ENCODE measurements at places on chromosomes 1 and 21. TPM values are rescaled to one million over a fixed set of nuclear protein-coding genes. Genes with fewer than 3 reads are reported as not detected.

Gene TSPAN1
- 5.9 TPM for total RNA-seq

Gene LRRC39
- 0.34 TPM for total RNA-seq

Gene SGIP1
- total RNA-seq: not detected

Gene LY9
- not detected for total RNA-seq

Gene ESRRG
- total RNA-seq: not detected

Gene TTC39A
- 20.3 TPM for total RNA-seq

Gene GNAT2
- total RNA-seq: not detected

DNA sequence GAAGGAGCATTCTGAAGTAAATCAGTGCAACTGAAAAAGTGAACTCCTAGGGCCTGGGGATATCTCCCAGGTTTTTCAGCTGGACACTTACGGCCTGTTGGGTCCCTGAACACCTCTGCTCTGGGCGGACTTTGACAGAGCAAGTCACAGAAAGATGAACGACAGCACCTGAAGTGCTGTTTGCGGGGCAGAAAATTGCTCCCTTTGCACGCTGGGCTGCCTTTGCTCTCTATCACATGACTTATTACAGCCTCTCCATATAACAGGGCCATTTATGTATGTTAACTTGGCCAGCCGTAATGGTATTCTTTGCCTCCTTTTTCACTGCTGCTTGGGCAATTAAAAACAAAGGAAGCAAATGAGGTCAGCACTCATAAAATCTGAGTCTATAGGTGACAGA is 332.9 kb downstream of the BARHL2 start:
- no peak for DNase-seq

DNA sequence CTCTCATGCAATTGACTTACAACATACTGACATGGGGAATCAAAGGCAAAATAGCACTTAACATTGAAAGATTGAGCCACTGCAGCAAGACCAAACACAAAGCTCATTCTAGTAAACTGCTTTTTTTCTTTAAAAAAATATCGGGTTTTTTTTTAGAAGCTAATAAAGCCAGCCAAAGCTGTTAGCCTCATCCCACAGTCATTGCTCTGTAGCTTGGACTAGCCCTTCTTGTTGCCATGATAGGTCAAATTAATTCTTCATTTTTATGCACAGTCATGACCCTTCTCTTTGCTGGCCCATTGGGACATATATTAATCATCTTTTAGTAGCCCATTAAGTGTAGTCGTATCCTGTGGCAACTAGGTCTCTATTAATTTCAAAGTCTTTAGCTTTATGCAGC is 231.3 kb downstream of the ADGRL2 start:
- DNase-seq: no peak

- DNase-seq: no peak
Measured at GRCh38 chr1:79660129-79660528, 653.6 kb upstream of the ADGRL4 start.

DNA sequence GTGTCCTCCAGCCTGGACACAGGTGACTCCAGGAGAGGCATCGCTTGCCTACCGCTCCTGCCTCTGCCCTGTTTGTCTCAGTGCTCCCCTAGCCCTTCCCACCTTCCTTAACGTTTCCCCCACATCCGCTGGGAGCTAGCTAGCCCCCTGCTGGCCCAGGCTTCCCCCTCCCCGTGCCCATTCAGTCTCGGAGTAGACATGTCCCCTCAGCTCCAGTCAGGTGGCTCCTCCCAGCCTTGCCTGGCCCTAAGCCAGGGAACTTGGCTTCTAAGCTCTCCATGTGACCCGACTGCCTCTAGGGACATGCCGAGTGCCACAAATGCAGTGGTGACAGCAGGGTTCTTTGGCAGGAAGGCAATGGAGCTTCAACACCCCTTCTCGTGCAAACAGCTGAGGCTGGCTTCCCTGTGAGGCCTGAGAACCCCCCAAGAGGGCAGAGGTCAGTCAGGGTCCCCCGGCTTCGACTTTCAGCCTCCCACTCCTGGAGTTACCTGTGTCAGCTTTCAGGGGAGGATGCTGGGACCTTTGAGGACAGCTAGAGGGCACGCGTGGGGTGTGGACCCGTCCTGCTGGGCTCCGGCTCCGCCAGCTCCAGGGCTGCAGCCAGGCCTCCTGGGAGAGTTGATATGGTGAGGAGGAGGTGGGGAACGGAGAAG is 16.2 kb downstream of the DRAXIN start:
- DNase-seq: peak; percentile 58

DNA sequence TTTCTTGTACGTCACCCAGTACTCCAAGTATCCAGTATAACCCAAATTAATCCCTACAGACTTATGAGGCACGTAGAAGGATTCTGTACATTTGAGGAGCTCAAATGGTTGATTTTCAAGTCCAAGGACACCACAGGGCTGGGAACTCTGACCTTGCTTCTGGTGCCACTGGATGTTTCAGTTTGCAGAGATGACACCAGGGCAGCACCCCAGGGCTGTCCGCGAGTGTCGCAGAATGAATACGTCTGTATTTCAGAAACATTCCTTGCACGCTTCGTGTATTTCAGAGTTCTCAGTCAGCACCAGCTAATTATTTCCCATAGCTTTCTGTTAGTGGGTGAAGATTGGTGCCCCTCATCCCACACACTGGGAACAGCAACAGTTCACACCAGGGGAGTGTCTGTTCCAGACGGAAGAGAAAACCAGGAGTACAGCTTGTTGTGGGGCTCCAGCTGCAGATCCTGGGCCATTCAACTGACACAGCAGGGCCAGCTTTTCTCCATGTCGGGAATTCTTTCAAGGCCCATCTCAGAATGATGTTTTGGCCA is 159.2 kb downstream of the RHOU start:
- no peak for DNase-seq

DNA sequence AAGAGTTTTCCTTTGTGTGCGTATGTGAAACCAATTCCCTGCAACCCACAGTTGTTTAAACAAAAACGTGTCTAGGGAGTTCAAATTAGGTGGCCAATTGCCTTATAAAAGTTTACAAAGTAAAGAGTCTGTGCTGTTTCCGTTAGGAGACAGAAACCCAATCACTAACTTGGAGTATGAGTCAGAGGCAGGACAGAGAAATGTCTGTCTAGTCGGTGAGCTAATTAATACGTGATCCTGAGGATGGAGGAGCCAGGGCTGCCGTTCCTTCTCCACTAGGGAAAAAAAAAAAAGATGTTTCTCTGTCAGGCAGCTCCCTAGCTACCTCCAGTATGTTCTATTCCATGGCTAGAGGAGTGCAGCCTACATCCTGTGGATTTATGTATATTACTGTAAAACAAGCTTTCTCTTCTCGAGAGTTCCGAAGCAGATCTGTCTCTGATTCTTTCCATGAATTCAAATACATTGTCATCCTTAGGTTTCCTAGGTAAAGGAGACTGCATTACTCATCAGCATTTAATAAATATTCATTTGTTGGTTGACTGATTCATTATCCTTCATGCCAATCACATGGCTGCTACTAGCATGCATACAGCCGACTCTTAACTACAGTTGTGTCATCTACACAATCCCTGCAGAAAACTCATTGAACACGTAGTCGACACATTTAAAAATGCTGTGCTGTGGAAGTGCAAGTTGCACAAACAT is 430.6 kb downstream of the KIF26B start:
- DNase-seq: no peak

- DNase-seq: no peak
Measured at GRCh38 chr1:29688471-29689365, 452.4 kb downstream of the PTPRU start.

DNA sequence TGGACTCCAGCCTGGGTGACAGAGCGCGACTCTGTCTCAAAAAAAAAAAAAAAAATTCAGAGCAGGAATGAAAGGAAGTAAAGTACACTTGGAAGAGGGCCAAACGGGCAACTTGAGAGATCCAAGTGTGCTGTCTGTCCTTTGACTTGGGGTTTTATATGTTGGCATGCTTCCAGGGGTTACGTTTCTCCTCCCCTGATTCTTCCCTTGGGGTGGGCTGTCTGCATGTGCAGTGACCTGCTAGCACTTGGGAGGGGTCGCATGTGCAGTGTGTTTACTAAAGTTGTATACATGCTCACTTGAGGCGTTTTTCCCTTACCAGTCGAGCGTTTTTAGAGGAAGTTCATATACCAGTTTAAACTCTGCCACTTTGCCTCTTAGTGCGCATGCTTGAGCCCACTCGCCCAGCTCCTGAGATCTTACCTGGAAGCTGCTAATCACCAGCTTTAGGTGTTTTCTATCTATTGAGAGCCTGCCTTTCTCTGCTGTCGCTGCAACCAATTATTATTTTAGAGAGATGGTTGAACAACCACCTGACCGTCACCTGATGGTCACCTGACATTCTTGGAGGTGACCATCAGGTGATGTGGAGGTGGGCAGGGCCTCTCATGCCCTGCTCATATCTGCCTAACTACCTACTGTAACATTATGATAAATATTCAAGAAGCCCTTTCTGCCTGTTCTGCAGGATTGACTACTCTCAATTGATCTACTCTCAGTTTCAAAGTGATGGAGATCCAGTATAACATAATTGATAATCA is 140.1 kb downstream of the MACF1 start:
- no peak for DNase-seq

DNA sequence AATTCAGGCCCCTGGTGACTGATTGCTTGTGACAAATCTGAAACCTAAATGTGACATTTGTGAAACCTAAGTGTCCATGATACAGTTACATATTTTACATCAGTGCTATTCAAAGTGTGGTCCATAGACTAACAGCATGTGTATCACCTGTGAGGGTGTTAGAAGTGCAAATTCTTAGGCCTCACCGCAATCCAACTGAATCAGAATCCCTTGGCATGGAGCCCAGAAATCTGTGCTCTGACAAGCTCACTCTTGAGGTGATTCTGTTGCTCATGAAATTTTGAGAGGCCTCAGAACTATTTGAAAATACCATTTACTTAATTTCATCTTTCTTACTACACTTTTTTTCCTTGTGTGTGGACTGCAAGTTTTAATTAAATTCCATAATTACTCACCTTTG is 587.9 kb downstream of the ADGRL2 start:
- peak; percentile 3 for DNase-seq

DNA sequence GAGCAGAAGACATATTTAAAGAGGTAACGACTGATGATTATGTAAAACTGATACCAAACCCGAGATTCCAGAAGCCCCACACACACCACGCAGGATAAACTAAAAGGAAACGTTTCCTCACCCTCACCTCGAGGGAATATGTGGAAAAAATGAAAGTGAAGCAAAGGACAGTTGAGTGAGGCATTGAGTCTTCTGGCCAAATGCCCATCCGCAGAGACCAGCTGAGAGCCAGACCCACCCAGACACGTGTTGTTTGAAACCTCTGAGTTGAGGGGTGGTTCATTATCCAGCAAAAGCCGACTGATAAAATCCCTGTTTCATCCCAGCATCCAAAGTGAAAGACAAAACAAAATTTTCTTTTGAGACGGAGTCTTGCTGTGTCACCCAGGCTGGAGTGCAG is 29.6 kb upstream of the PCBP3 start:
- DNase-seq: no peak

DNA sequence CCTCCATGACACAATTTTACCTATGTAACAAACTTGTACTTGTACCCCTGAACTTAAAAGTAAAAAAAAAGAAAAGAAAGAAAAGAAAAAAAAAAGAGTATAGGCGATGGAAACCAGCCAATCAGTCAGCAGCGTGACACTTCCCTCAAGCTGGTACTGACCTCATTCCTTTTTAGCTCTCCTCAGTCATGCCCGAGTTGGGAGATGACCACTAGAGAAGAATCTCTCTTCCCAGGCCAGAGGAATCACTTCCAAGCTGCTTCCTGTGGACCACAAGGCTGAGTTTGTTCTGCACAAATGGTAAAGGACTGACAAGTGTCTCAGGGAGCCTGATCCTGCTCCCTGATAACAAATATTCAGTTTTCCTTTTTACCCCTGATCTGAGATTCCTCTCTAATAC is 313.5 kb upstream of the ESRRG start:
- no peak for DNase-seq

DNA sequence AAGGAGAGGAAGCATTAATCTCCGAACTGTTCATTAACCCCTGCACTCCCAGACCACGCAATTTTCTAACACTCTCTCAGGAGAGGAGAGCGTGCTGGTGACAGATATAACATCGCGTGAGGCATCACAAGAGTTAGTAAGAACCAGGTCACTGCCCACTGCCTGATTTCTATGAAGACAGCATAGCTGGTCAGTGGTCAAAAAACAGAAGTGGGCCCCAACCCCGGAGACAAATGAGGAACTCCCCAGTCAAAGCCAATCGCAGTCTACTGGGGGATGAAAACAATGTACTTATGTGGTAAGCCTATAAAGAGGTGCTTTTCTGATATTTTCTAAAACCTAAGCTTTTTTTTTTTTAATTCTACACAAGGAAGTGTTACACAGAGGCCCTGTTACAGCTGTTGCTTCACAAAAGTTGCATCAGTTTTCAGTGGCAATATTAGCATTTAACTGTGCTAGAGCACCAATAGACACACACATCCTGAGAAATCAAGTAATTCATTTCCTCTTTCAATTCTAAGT is 231.8 kb upstream of the IRF2BP2 start:
- no peak for DNase-seq

DNA sequence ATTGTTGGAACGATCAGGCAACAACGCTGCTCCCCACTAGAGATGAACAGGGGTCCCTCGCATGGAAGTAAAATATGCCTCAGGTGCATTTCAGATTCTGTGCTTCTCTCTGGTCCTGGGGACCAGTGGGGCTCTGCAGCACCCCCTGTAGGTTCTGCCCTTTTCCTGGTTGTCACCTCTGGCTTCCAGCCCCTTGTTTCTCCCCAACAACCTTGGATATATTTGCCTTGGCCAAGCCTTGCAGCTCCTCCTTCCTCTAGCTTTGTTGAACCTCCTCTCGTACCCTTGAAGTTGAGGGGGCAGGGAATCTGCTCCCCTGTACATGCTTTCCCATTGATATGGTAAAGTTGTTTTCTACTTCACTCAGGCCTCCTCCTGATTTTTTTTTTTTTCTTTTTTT is 5.4 kb upstream of the RGSL1 start:
- no peak for DNase-seq

GRCh38 chr1:84403347-84403746 is 5.1 kb downstream of the DNASE2B start:
- no peak for DNase-seq

- DNase-seq: no peak
Measured at GRCh38 chr21:45699251-45699942, 55.9 kb downstream of the PCBP3 start.

- DNase-seq: no peak
Measured at GRCh38 chr1:109412551-109412950, 13.7 kb downstream of the PSMA5 start.

DNA sequence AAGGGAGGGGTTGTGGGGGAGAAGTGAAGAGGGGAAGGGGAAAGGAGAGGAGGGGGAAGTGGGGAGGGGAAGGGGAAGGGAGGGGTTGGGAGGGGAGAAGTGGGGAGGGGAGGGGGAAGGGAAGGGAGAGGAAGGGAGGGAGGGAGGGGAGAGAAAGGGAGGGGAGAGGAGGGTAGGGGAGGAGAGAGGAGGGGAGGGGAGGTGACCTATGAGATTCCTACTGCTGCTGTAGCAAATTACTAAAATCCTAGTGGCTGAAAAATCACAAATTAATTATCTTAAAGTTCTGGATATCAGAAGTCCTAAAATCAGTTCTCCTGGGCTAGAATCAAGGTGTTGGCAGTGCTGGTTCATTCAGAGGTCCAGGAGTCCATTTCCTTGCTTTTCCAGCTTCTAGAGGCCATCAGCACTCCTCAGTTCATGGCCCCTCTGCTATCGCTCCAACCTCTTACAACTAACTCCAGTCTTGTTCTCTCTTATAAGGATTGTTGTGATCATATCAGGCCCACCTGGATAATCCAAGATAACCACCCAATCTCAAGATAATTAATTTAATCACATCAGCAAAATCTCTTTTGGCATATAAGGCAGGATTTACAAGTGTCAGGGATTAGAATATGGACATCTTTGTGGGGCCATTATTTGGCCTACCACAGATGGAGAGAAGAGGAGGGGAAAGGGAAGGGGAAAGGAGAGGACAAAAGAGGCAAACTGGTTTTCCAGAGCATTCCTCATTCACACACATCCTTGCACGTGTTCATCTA is 30.4 kb upstream of the KANK4 start:
- DNase-seq: no peak
